Activated T-cell treated with anti-CD3 and anti-CD28 coated beads, Interleukin-2, amount 50 U/mL, for 48 hours (primary cell): ENCODE measurements at places on chromosomes 2 and 18.

- no peak for DNase-seq
These were observed 77.4 kb upstream of the TAF1B start for GRCh38 chr2:9765611-9766531.

DNA sequence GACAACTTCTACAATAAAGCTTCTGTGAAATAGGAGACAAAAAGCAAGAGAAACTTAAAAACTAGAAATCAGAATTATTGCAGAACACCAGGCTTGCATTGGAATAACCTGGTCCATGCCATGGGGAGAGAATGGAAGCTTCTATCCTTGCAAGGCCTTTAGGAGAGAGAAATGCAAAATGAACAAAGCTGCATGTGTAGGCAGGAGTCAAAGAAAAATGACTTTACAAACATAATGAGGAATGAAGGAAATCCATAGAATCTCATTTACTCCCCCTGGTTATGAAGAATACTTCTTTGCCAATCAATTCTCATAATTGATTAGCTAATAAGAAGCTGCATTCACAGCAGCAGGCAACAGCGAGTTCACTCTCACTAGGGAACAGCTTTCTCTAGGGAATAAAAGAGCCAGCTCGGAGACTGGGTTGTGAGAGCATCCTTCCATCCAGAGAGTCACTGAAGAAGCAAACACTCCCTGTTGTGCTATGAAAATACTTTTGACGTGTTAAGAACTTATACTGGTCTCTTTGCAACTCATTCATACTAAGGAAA lies 235.9 kb upstream of the LRATD1 start:
- no peak for DNase-seq

- DNase-seq, result no peak
These were observed 144.1 kb downstream of the CELF4 start for GRCh38 chr18:37421341-37422077.

DNA sequence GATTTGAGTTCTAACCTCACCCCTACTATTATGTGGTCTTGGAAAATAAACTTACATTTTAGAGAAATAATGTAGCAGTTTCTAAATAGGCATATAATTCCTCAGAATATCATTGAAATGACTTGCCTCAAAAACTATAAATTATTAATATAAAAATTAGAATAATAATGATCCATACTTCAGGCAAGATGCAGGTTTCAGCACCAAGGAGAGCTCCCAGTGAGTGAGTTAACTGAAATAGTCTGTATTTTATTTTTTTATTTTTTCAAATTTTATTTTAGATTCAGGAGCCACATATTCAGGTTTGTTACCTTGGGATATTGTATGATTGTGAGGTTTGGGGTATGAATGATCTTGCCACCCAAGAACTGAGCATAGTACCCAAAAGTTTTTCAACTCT lies 472.2 kb upstream of the DCC start:
- DNase-seq, result no peak

GRCh38 chr2:172242961-172243360 lies 140.3 kb upstream of the DLX2 start:
- DNase-seq, result no peak

- DNase-seq, result no peak
These were observed 12.3 kb downstream of the ARID5A start for GRCh38 chr2:96548558-96549465.

DNA sequence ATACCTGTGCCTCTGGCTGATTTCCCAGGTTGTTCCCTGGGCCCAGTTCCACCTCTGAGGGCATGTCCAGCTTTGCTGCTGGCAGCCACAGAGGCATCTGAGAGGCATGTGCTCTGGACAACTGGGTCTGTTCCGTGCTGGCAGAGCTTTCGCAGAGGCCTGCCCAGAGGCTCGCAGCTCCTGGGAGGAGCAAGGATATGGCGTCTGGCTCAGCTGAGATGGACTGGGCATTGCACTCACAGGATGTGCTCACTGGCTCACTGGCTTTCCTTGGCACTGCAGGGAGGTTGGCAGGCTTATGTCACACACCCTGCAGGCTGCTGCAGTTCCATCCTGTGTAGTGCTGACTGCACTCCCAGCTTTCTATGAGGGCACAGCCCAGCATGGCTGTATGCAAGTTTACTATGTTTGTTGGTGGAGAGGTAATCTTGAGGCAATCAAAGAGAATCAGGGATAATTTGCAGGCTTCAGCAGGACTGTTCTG lies 172.3 kb downstream of the PRKCE start:
- no peak for DNase-seq

DNA sequence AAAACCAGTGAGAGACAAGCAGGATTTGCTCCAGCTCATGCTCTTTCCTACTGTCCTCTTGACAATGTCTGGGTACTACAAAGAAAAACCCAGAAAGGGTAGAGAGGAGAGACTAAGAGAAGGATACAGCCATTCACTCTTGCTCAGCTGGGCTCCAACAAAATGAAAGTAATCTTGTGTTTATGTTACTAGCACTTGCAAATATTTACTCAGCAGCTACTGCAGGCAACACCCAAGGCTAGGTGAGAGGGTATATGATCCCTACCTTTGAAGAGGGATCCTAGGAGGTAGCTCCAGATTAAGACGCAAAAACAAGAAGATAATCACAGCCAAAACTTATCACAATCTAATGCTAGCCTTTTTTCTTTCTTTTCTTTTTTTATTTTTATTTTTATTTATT lies 329.6 kb upstream of the ACVR2A start:
- DNase-seq, result no peak

GRCh38 chr18:35215026-35215425 lies 25.8 kb upstream of the ZNF397 start:
- no peak for DNase-seq

DNA sequence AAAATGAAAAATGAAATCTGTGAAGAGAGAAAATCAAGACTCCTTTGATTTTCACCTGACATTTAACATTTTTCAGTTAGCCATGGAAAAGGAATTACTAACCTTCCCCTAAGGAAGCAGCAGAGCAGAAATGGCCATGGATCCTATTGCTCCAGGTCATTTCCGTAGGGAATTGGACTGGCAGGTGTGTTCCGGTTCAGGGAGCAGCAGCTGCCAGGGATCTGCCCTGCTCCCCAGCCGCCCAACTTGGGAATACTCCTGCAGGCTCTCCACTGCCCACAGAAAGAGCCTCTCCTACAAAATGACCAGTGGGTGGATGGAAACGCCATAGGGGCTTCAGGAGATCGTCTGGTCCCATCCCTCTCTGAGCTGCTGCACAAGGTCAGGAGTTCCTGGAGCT lies 86.0 kb upstream of the MAPK4 start:
- DNase-seq, result no peak
